Naive thymus-derived CD4-positive, alpha-beta T cell (primary cell): ENCODE measurements at places on chromosomes 1 and 21.

DNA sequence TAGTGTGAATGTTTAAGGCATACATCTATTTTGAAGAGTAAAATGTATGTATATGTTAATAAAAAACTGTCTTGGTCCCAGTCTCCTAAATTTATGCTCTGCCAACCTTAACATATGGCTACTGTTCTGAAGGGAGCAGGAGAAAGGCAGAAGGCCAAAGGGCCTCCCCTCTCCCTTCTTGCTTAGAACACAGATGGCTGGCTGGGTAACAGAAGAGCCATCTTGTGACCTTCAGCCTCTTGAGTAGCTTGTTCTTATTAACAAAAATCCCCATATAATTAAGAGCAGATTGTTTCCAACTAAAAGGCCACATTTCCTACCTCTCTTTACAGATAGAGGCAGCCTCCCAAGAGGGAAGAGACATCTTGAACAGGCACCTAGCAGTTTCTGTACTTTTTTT is 36.1 kb downstream of the EPB41 start:
- no peak for DNase-seq

DNA sequence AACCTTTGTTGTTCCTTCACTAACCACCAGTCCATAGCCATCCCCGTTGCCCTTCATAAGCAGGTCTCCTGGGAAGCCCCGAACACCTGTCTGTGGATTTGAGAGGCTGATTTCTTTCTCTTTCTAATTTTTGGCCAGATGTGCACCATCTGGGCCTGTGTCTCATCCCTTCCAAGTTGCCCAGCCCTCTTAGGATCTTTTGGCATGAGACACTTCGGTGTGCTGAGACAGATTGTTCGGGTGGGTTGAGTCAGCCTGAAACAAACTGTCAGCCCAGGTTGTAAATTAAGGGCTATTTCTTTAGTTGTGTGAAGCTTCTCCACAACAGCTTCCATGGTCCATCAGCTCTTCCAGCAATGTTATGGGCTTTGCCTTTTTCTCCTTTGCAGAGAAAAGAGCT is 1.4 kb upstream of the DNAJC11 start:
- DNase-seq: no peak

DNA sequence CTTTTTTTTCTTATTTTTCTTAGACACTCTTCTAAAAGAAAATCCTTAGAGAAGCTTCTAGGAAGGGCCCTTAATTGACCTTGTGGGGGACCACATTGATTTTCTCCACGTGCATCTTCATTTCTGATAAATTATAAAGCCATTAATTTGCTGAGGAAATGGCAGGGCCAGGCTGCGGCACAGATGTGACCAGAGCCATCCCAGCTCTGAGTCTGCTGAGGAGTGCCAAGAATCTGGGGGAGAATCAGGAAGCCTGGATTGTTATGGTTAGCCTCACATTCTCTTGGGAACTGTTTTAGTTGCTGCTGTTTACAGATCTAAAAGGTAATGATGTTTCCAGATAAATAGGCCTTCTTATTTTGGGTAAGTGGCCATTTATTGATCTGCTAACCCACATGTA is 16.2 kb downstream of the PROX1 start:
- no peak for DNase-seq

GRCh38 chr1:178776553-178776952 is 51.5 kb downstream of the RALGPS2 start:
- DNase-seq: no peak

- DNase-seq: no peak
Measured at GRCh38 chr1:20573987-20574386, 14.9 kb upstream of the CDA start.

DNA sequence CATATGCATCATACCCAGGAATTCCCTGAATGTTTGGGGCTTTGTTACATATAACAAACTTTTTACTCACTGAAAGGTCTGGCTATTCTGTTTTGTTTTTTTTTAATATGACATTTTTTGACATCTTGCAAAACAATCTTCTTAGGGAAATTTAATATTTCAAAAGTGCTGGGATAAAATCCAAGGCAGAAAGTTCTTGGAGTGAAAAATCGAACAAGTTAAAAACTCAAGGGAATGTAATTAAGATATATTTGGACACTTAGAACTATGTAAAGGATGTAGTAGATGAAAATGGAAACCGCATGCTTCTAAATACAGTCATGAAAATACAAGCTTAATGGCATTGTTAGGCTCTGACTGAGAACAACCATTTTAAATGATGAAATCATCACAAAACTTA is 8.6 kb downstream of the CHODL start:
- DNase-seq: no peak

- no peak for DNase-seq
Measured at GRCh38 chr1:204426035-204426436, 14.4 kb upstream of the PPP1R15B start.

DNA sequence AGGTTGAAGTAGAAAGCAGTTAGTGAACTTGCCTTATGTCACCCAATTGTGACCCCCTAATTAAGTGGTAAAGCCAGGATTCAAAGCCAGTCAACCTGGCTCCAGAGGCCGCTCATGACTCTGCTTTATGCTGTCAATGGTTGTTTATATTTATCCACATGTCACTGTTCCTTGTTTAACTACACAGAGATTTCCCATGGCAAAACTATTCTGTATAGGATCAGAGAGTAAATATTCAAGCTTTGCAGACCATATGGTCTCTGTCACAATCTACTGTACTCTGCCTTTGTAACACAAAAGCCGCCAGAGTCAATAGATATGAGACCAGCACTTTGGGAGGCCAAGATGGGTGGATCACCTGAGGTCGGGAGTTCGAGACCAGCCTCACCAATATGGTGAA is 371.7 kb upstream of the PTBP2 start:
- DNase-seq: no peak

DNA sequence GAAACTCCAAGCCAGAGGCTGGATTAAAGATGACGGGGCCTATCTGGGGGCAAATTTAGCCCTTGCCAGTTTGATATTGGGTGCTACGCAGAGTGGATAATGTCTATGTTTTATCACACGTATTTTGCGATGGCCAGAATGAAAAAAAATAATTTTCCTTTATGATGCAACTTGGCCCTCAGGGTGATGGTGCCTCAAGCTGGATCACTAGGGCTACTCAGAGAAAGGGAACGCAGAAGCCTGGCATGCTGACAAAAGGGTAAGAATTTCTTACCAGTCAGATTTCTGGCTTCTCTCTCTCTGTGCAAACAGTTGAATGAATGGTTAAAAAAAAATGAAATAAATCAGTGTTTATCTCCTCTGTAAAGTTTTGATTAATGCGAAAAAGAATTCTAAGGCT is 32.6 kb upstream of the NEK2 start:
- no peak for DNase-seq
